ENCODE measurements at places on chromosomes 13 and 19.
A peak's percentile ranks its signal among the peaks of the same experiment; 100 is the strongest.

GRCh38 chr13:34578471-34578870 lies 363.6 kb upstream of the NBEA start:
- DNase-seq, result no peak

DNA sequence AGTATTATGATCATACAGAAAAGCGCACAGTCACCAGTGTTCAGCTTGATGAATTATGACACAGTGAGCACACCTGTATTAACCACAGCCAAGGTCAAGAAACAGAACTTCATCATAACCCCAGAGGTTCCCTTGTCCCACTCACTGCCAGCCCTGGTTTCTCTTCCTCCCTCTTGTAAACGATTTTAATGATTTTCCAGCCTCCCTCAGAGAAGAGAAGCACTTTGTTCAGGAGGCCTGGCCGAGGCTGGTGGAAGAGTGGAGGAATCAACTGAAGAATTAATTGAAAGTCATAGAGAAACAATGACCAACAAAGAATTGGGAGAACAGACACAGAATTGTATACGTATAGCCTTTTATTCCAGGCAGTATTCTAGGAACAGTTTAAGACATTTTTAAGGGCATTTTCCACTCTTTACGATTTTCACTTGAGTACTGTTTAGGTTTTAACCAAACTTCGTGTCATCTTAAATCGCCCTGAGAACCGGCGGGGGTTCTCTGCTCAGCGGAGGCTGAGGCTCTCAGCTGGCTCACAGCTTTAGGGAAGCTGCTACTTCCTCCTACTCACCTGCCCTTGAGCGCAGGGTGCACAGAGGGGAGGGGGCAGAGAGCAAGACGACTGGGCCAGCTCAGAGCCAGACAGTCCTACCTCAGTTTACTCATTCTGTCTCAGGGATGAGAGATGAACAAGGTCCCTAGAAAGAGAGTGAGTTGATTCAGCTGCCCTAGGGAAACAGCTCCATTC lies 108.6 kb downstream of the AKAP11 start:
- peak; percentile 48 for DNase-seq

- peak; percentile 94 for DNase-seq
Measured at GRCh38 chr19:49677901-49678674, 1.0 kb downstream of the PRMT1 start.

- DNase-seq, result no peak
Measured at GRCh38 chr13:25988661-25989060, 63.2 kb downstream of the SHISA2 start.

DNA sequence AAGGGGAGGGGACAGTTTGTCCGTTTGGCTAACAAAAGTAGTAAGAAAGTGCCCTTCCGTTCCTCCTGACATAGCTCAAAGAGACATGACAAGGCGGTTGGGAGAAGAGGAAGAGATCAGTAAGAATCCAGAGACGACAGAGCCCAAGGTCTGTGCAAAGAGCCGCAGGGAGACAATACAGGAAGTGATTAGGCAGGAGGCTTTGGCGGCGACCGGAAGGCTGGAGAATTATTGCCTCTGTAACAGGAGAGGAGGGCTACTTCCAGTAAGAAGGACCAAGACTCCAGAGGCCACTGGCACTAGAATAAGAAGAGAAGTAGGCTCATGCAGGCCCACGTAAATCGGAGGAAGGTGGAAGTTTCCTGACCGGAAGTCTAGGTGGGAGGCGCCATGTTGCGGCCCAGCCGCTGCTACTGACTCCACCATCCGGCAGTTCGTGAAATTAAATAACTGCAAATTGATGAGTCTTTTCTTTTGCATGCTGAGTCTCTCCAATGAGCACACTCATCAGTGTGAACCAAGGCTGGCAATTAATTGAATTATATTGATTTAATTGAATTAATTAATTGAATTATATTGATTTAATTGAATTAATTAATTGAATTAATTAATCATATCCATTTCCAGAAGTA lies 9.9 kb downstream of the RFX2 start:
- DNase-seq, result peak; percentile 61

- no peak for DNase-seq
Measured at GRCh38 chr13:102704238-102705058, 9.6 kb upstream of the METTL21C start.

GRCh38 chr19:15109768-15110417 lies 2.7 kb downstream of the SYDE1 start:
- DNase-seq, result no peak

DNA sequence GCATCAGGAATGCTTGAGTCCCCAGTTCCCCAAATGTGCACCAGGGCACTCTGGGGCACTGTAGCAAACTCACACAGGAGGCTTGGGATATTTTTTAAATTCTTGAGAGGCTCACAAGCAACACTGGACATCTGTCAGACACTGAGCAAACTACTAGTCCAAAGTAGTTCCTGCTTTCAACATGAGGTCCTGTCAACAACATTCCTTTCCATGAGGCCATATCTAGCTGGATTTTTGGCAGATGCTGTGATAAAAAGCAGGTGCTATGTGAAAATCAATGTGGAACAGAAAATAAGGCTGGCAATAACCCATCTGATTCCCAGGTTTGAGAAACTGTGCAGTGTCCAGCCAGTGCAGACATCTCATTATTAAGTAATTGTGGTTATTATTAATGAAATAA lies 50.5 kb downstream of the STARD13 start:
- no peak for DNase-seq

GRCh38 chr13:91146601-91147000 lies 200.9 kb upstream of the MIR17HG start:
- no peak for DNase-seq

- DNase-seq, result no peak
Measured at GRCh38 chr13:36352350-36352749, 6.2 kb upstream of the SPART start.

GRCh38 chr19:40232949-40233810 lies 6.7 kb upstream of the CCNP start:
- DNase-seq, result no peak

DNA sequence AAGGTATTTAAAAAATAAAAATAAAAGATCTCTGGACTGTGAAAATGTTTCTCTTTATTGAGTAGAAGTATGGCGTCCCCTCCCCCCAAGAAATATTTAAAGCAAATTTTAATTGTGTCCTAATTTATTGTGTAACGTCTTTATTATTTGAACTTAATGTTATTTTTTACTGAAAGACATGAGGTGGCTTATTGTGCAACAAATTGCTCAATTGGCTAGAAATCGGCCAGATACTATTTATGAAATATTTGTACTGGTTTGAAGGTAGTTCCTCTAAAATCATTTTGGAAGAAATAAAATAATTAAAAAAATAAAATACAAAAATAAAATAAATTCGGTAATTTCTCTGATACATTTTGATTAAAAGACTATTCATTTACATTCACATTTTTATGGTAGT lies 162.3 kb downstream of the DACH1 start:
- DNase-seq, result no peak

GRCh38 chr19:54189145-54189734 lies at the start of gene MBOAT7:
TSS of gene MBOAT7 (minus strand) at chr19:54189580. CDS start at chr19:54188508, 1,072 bp downstream.
- peak; percentile 70 for DNase-seq

DNA sequence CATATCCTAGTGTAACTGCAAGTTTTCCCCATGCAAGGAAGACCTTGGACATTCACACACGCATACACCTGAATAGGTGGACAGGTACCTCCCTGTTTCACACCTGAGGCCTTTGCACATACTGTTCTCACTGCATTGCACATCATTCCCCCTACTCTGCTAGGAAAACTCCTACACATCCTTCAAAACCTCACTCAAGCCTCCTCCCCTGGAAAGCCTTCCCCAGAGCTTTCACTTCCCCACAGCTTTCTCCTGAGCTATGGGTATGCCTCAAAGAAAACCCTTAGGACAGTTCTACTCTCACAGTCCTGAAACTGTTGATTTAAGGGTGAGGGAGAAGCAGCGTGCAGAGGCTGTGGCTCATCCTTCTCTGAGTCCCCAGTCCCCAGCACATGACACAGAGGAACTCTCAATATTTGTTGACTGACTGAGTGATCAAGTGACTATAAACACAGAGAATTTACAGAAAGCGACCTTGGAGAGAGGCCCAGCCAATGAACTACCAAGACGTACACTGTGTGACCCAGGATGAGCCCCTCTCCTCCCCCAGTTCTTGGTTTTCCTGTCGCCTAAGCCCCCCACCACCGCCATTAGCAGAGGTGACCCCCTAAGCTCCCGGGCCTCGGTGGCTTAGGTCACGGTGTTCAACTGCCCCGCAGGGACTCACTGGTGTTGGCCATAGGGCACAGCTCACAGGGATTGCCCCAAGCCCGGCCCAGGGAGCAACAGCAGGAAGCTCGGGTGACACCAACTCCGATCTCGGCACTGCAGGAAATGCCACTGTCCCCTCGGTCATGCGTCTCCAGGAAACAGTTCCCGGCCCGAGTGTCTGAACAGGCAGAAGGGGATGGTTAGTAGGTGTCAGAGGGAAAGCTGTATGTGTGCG lies 40.6 kb downstream of the FBN3 start:
- no peak for DNase-seq

DNA sequence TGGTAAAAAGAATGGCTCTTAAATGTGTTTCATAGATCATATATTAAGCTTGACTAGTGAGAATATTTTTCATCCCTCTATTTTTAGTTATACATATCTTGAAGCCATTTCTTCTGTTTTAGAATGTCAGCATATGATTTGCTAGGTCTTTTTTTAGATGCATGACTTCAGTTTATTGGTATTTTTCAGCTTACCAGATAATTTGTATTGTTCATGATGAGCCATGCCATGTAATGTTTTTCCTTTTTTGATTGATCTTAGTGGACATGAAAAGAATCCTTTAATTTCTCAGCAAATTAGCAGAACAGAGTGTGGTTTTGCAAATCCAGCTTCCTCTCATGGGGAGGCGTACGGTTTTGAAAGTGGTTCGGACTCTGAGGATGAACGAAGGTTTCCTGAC lies 168.5 kb downstream of the LMO7 start:
- no peak for DNase-seq

DNA sequence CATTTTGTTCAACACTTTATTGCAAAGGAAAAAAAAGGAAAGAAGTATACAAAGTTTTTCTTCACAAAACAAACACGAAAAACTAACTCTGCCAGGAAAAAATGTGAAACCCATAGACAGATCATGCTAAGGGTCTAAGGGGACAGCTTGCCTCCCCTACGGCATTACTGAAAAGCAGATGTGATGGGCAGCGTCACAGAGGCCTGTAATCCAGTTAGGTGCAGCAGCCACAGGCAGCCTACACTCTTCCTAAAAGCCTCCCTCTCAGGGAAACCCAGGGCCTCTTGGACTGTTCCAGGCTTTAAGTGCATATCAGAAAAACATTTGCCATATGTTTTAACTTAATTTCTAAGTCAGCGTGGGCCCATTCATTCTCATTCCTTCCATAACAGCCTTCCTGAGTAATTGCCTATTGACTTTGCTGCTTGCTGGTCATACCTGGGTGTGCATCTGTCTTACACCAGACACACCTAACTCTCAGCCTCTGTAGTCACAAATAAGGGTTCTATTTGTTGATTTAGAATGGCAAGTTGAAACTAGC lies 135.7 kb upstream of the SERP2 start:
- no peak for DNase-seq

DNA sequence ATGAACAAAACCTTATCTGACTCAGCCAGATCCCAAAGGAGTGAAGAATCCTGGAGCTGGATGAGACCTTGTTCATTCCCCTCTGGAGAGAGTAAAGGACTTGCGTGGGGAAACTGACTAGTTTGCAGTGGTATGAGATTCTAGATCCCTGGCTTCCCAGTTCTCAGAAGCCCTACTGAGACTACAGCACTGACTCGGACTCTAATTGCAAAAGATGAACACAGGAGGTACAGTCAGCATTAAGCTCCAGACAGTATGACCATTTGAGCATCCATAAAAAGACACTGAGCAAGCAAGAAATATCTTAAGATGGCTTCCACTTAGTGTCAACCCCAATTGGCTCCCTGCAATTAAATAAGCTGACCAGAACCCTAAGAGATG lies 6.8 kb downstream of the ZC3H4 start:
- DNase-seq, result no peak

DNA sequence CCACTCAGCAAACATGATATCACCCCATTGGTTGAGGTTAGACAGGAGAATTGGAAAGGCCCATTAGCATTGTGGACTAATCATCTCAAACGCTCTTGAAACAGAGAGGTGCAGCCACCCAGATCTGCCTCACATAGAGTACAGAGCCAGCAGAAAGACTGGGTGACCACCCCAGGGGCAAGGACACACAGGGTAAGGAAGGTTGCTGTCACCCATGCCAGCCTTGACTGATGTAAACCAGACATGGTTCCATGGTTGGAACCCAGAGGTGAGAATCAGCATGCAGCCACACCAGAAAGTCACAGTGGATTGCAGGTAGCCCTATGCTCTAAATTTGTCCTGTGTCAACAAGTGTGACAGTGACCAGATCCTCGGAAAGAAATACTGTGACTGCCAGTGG lies 1268.8 kb downstream of the EFNB2 start:
- DNase-seq, result no peak

DNA sequence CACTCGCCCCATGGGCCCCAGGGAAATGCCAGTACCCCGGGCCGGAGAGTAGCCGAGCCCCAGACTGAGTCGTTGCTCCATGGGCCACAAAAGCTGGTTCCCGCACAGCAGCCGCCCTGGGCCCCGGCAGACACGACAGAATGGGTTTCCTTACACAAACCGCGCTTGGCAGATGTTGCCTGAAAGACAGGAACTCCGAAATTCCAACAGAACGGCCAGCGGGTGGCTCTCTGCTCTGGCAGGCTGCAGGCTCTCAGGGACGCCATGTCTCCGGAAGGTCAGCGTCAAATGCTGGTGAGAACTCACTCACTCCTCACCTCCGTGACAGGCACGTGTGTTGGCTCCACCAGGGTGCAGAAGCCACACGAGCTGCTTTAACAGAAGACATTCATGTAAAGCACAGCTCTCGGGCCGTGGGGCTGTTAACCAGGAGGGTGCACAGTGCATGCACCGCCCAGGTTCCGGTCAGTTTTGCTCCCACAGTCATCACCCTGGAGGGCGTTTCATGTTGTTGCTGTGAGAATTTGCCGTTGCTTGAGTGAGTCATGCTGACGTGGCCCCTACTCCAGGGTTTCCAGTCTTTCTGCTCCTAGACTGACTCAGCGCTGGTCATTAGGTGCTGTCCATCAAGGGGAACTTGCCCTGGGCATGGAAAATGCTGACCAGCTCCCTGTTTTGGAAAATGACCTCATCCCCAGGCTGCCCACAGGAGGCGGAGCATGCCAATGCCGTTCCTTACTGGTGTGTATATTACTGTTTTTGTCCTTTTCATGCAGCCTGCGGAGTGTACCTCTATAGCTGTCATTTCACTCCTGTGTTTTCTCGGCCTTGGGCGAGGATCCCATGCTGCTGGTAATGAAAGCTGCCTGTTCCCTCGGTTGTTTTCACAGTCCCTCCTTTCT lies 44.8 kb downstream of the ANKRD10 start:
- DNase-seq, result peak; percentile 43

DNA sequence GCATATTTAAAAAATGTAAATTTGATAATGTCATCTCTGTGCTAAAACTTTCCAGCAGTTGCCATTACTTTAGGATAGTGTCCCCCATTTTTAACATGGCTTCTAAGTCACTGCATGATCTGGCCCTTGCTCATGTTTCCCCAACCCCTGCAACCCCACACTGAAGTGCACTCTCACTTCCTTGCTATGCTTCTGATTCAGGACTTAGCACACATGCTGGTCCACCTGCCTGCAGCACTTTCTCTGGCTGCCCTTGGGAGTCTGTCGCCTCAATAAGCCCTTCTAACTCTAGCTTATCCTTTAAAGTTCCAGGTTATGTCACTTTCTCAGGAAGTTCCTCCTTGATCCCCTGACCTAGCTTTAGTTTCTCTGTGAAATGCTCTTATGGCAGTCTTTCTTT lies 241.0 kb downstream of the POSTN start:
- DNase-seq, result no peak

- DNase-seq, result no peak
Measured at GRCh38 chr13:23859904-23860303, 29.3 kb downstream of the MIPEP start.

- peak; percentile 35 for DNase-seq
Measured at GRCh38 chr13:73722120-73722519, 412.1 kb downstream of the KLF12 start.

Measured in activated naive CD4-positive, alpha-beta T cell treated with anti-CD3 and anti-CD28 coated beads for 36 hours (primary cell).